ENCODE measurements at places on chromosomes 13 and 19.

DNA sequence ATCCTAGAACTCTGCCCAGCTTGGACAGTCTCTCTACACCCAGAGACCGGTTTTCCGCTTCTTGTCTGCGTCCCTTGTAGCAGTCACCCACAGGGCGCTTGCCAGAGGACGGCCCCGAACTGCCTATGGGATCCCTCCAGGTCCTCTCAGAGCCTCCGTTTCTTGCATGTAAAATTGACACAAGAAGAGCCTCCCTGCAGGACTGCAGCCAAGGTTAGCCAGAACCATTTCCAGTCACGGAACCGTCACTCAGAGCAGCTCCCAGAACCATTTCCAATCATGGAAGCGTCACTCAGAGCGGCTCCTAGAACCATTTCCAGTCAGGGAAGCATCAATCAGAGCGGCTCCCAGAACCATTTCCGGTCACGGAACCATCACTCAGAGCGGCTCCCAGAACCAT lies 65.5 kb downstream of the ATP11A start:
- no peak for DNase-seq

DNA sequence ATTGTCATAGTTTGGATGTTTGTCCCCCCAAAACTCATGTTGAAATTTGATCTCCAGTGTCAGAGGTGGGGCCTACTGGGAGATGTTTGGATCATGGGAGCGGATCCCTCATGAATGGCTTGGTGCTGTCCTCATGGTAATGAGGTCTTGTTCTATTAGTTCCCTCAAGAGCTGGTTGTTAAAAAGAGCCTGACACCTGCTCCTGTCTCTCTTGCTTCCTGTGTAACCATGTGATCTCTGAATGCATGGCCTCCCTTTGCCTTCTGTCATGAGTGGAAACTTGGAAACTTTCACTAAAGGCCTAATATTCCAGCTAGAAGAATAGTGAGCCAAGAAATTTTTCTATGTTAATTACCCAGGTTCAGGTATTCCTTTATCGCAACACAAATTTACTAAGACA lies 311.4 kb upstream of the ATXN8OS start:
- no peak for DNase-seq

- DNase-seq: no peak
Observed at GRCh38 chr13:45180713-45181601, 19.9 kb downstream of the KCTD4 start.

DNA sequence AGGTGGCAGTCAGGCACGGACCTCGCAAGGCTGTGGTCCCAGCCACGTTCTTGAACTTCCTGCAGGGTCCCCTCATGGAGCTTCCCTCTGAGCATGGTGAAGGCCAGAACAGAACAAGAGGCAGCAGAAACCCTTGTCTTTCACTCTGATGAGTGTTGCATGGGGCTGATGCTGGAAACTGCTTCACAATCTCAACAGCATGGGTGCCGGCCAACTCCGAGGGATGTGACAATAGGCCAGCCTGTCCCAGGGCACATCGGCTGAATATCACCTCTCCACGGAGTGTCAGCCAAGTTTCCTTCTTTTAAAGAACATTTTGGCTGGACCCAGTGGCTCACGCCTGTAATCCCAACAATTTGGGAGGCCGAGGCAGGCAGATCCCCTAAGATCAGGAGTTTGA lies 173.9 kb downstream of the FOXO1 start:
- DNase-seq: no peak

DNA sequence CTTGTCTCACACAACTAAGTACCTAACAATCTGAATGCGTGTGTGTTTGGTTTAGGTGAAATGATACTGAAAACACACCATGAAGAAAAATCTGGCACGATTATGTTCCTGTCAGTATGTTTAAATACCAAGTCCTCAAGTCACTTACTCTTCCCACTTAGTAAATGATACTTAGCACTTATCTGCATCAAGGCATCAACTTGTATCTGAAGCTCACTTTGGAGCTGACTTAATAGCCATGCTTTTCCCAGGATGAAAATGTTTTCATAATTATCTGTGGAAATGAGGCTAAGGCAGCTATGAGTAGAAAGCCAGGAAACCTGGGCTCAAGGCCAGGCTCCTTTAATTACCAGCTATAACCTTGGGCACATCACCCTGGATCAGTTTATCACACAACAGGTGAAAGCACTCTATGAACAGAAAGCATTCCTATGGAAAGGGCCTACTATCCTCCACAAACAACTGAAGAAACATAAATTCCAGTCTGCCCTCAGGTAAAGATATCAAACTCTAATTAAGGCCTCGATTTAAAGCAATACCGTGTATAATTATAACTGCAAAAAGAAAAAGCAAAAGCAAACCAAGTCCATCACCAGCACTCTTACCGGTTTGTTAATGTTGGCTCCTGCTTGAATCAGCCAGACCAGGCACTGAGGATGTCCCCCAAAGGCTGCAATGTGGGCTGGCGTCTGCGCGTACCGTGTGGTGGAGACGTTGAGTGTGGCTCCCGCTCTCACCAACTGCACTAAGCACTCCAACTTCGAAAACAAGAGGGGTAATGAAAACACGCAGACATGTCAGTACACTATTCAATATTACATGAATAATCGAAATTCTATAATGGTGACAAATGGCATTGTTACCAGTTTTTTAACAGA lies 4.6 kb downstream of the ANKRD10 start:
- DNase-seq: no peak

GRCh38 chr13:73702419-73703071 lies 431.7 kb downstream of the KLF12 start:
- DNase-seq: no peak
